Activated CD8-positive, alpha-beta memory T cell treated with anti-CD3 and anti-CD28 coated beads, Interleukin-2, amount 10 ng/mL, durations not matched to agents 7 days and 5 days (primary cell): ENCODE measurements at places on chromosomes 3 and 15. TPM values are rescaled to one million over a fixed set of nuclear protein-coding genes. Genes with fewer than 3 reads are reported as not detected.

- DNase-seq: peak; percentile 37
Observed at GRCh38 chr15:31268911-31269784, 57.5 kb upstream of the KLF13 start.

DNA sequence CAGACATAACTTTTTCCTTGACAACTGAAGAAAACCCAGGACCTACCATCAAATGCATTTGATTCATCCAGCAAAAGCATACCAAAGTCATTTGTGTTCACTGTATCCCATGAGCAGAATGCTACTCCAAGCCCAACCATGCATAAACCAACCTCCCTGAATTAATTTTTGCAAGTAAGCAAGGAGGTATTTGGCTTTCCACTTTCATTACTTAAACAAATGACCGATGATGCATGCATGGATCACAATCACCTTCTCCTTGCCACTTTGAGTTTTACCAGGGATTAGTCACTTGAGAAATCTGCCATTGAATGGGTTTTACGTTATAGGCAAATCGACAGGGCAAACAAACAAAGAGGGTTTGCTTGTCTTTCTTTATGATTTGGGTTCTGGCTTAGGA is 214.8 kb downstream of the FMN1 start:
- no peak for DNase-seq

- DNase-seq: peak; percentile 45
Observed at GRCh38 chr15:44468709-44469385, 41.4 kb downstream of the CTDSPL2 start.

DNA sequence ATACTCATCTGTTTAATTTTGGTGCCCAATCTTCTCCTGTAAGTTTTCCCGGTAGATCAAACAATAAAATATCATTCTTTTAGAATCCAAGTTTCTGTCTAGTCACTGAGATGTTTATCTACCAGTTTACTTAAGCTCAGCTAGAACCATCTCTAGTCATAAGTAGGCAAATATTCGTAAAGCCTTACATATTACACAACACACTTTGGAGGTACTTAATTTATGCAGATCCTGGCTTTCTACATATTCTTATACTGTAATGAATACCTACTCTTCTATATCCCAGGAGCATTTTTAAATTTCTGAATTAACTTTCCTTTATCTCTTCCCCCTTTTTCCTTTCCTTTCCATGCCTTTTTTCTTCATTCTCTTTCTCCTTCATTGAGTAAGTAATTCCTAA is 185.9 kb upstream of the ZBTB20 start:
- no peak for DNase-seq

DNA sequence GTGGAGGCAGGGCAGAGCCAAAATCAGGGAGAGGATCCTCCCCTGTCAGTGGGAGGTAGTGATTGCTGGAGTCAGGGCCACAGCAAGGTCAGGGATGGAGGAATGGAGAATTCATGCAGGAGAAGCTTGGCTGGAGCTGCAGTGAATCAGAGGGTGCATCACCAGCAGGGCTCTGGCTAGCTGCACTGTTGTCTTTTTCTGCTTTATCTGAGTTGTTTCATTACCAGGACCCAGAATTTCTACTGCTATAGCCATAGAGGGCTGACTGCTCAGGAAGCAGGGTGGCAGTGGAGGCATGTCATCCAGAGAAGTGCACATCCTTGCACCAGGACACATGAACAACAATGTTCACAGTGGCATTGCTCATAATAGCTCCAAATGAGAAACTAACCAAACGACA is 113.5 kb upstream of the GALNT15 start:
- DNase-seq: no peak

DNA sequence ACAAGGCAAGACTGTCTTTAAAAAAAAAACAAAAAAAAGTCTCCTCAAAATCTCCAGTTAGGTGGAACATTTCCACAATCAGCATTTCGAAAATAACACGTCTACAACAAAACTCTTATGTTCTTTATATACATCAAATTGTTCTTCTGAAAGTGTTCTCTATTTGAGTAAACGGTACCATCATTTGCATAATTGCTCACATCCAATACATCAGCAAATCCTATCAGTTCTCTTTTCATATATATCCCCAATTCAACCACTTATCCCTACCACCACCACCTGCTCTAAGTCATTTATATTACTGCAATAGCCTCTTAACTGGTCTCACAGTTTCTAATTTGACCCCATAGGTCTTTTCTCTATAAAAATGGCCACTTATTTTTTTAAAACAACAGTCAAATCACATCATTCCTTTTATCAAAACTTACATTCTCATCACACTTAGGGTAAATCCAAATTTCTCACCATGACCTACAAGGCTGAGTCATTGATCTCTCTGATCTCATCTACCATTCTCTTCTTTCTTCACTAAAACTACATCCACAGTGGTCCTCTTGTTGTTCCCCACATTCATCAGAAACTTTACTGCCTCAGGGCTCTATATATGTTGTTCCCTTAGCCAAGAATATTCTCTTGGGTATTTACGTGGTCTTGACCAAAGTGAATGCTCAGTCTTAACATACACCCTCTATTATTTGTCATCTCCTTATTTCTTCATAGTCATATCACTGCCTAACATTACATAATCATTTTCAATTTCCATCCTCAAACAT is 237.0 kb downstream of the SCAPER start:
- no peak for DNase-seq

- DNase-seq: no peak
Observed at GRCh38 chr15:47685141-47685870, 32.0 kb upstream of the SEMA6D start.

DNA sequence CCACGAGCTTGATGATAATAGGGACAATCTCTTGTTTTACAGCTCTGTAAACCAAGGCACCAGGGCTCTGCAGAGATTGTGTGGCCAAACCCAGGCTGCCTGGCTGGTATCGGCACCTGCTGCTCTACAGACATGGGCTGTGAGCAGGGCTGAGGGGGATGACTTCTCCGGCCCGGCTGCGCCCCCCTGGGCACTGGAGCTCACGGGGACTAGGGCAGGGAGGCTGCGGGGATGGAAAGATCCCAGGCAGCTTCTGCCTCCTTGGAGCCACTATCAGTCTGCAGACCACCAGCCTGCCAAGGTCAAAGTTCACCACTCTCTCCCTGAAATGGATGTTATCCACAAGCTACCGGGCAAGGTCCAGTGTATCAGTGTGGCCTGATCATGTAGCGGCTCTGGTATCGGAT is 22.0 kb upstream of the PIGZ start:
- DNase-seq: no peak

DNA sequence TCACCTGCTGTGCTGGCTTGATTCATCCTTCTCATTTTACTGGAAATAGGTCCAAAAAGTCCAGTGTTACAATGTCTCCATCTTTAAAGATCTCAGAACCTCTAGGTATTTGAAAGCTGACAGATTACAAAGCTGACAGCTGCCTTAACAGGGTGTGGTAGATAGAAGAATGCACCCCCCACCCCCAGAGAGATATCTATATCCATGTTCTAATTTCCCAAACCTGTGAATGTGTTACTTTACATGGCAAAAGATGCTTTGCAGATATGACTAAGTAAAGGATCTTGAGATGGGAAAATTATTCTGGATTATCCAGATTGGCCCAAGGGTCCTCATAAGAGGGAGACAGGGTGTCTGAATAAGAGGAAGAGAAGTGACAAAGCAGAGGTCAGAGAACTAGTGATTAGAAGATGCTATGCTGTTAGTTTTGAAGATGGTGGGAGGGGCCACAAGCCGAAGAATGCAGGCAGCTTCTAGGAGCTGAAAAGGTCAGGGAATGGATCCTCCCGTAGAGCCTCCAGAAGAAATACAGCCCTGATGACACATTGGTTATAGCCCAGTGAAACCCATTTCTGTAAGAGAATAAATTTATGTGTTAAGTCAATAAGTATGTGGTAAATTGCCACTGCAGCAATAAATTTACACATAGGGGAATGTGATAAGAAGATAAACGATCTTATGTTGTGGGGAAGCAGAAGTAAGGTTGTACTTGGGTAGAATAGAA is 21.5 kb upstream of the FSTL1 start:
- no peak for DNase-seq

DNA sequence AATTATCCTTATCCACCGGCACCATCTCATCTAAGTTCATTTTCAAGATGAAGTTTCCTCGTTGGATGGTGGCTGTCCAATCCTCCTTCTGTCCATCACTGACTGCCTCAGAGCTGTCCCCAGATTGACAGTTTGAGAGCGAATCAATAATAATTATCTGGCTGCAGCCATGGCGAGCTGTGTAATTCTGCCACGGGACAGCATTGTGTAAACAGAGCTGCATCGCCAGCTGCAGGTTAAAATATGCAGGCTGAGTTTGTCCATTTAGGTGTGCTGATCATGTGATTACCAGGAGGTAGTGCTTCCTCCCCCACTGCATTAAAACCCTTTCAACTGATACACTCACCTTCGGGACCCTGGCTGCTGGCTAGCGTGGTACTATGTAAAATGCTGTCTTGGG is 461.9 kb upstream of the ONECUT1 start:
- no peak for DNase-seq

DNA sequence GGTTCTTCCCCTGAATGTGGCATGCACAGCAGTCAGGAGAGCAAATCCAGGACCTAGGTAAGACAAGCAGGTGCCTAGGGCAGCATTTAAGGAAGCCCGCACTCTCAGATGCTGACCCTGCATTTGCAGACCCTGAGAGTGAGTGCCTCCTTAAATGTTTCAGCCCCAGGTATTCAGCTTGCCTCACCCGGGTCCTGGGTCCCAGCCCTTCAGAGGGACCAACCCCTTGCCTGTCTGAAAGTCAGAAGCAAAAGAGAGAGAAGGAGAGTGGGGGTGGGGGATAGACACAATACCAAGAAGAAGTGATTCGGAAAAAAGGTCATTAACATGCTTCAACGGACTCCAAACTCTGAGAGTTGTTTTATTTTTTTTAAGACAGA is 75.0 kb downstream of the MEGF11 start:
- DNase-seq: no peak

Gene EOGT
- total RNA-seq: 15.4 TPM

Gene LSMEM2
- total RNA-seq: not detected

Gene ANKRD63
- not detected for total RNA-seq

Gene AHSG
- not detected for total RNA-seq

Gene SACM1L
- total RNA-seq: 71.6 TPM

Gene TRPM1
- not detected for total RNA-seq

Gene SMCO1
- total RNA-seq: not detected

Gene GOLGA8T
- 0.47 TPM for total RNA-seq
